ENCODE measurements at places on chromosomes 5 and 9. TPM values are rescaled to one million over a fixed set of nuclear protein-coding genes. Genes with fewer than 3 reads are reported as not detected.

DNA sequence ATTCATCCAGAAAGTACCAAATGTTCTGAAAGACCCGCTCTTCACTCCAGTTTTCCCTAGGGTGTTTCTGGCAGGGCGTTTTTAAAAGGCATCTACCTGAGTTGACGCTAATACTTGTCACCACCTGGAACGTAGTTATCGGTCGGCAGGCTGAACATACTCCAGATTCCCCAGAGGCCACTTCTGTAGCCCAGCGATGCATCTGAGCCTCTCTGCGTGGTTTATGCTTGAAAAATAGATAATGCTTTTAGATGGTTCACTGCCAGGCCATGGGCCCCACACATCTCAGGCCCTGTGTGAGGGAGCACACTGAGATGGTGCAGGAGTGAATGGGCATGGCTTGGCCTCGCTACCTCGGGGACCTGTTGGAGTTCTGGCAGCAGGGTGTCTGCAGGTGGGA lies 33.0 kb upstream of the NCS1 start:
- no peak for DNase-seq

DNA sequence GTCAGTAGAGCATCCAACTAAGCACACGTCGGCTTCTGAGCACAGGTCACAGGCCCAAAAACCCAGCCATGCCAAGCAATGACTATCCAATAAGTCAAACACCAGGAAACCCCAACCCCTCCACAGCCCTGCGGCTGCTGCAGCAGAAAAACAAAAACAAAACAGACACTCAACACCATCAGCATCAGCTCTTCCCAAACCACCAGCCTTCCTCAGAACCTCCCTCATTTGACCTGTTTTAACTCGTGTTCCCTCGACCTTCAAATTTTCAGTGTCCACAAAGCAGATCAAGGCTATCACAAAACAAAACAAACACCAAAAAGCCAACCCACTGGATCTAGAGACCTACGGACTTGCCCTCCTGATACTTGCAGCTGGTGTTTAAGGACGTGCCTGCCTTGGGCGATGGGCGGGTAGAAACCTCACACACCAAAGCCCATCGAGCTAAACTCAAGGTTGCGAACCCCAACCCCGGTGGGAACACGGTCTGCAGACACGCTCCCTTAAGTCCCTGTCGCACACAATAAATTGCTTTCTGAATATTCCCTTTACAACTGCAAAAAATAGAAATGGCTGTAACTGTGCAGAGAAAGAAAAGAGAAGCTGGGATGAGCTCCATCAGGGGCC lies 247.1 kb upstream of the ANKRD55 start:
- DNase-seq = no peak

AIF1L gene
- total RNA-seq = 1.4 TPM

SETX gene
- total RNA-seq = 33.6 TPM

GRCh38 chr5:173891308-173892116 lies 3.4 kb downstream of the CPEB4 start:
- DNase-seq = no peak
